ENCODE measurements at places on chromosomes 1 and 21. TPM values are rescaled to one million over a fixed set of nuclear protein-coding genes. Genes with fewer than 3 reads are reported as not detected.

The BEST4 gene
- polyA plus RNA-seq: 0.10 TPM

The CELA3B gene
- not detected for polyA plus RNA-seq

The VPS26C gene
- polyA plus RNA-seq: 55.9 TPM

DNA sequence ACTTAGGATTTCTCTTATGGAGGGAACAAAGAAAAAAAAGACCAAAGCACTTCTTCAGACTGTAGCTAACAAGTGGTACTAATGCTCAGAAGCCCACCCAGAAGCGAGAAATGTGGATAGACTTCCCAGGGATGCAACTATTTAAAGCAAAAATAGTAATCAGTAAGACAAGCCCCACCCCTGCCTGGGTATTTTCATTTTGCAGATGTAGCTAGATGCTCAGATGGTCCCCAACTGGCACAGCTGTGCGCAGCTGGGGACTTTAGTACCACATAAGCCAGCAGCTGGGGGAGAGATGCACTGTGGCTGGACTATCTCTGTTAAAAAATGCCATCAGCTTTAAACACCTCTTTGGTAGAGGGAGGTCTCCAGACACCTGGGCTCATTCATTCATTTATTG is 77.8 kb upstream of the SPAG17 start:
- no peaks in the 10 kb centered on the region for H3K27me3 ChIP-seq
- no peaks in the 10 kb centered on the region for H3K4me1 ChIP-seq
- no peak overlapping the region for H3K4me3 ChIP-seq
- no peak overlapping the region for H3K27ac ChIP-seq
- DNase-seq: no peak

DNA sequence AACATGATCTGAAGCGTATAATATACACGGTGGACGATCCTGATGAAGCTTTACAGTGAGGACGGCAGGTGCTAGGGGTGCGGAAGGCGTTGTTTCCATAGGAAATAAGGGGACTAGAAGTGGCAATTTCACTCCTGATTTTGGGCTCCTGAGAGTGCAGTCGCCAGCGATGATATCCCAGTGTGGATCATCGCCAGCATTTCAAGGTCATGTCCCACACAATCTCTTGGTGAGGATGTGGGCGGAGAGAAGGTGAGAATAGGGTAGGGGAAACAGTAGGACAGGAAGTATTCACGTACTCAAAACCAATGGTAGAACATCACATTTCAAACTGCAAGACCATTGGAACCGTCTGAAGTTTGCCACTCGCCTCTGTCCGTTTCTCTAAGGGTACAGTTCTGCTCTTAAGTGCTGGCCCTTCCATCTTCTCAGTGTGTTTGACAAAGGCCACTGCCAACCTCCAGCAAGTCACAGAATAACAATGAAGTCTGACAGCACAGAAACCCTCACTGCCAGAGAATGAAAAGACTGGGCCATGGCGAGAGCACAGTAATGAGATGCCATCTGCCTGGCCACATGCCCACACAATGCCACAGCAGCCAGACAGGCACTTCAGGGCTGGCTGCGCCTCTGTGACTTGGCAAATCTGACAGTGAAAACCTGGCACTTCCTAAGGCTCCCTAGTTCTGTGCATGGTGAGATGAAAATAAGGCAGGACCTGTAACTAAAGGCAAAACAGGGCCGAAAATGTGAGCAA is 27.9 kb downstream of the PCSK9 start:
- no peak for DNase-seq
- H3K27ac ChIP-seq: no peak overlapping the region
- no peak overlapping the region for H3K4me3 ChIP-seq
- H3K4me1 ChIP-seq: no peaks in the 10 kb centered on the region
- H3K36me3 ChIP-seq: peaks cover 16% of the 10 kb centered on the region
- no peaks in the 10 kb centered on the region for H3K27me3 ChIP-seq

GRCh38 chr1:41733021-41733420 is 185.7 kb downstream of the HIVEP3 start:
- no peak for DNase-seq
- H3K4me3 ChIP-seq: no peak overlapping the region
- no peaks in the 10 kb centered on the region for H3K4me1 ChIP-seq

All from fibroblast of lung (primary cell).